ENCODE measurements at places on chromosomes 4 and X.

- no peak for DNase-seq
Observed at GRCh38 chrX:13845721-13846378, 29.0 kb upstream of the GPM6B start.

DNA sequence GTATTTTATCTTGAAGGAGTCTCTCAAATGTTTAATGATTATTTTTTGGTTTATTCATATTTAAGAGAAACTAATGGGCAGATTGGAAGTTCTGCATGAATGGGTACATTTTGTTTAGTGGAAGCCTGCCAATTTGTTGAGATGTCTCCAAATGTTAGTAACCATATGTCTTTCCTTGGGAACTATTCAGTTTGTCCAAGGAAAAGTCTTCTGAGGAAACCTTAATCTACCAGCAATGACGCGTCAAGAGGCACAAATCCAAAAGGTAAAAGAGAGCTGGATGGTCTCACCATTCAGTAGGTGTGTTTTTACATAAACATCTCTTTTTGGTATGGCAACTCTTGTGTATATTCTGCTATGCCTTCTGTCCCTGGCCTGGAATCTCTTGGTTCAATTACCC, 37.4 kb upstream of the NDST3 start:
- DNase-seq = no peak

DNA sequence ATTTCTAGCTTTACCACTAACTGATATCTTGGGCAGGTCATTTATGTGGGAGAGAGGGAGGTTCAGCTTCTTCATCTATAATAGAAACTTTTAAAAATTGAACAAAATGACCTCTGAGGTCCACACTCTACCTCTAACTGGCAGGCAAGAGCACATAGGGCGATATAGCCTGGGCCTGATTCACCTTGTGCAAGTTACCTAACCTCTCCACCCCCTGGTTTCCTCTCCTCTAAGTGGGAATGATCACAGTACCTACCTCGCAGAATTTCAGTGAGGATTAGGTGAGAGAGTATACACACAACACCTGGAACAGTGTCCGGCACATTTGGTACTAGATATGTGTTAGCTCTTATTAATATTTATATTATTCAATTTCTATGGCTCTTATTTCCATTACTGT, 15.5 kb downstream of the KLB start:
- DNase-seq = no peak

GRCh38 chr4:82124365-82124764, 249.4 kb downstream of the HNRNPD start:
- DNase-seq = no peak

DNA sequence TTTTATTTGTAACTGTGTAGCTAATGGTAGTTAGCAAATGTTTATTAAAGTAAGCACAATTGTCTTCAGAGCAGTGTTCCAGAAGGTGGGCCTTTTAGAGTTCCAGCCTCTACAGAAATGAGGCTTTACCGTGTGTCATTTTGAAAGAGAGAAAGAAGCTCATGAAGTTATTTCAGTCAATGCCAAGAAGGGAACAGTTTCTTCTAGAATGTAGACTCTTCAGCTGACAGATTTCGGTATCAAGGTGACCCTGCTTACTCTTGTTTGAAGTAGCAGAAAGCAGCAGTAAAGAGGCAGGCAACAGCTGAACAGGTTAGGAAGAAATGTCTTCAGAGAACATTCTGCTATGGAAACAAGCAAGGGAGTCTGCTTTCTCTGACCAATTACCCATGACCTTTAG, 93.6 kb downstream of the TASL start:
- DNase-seq = no peak

DNA sequence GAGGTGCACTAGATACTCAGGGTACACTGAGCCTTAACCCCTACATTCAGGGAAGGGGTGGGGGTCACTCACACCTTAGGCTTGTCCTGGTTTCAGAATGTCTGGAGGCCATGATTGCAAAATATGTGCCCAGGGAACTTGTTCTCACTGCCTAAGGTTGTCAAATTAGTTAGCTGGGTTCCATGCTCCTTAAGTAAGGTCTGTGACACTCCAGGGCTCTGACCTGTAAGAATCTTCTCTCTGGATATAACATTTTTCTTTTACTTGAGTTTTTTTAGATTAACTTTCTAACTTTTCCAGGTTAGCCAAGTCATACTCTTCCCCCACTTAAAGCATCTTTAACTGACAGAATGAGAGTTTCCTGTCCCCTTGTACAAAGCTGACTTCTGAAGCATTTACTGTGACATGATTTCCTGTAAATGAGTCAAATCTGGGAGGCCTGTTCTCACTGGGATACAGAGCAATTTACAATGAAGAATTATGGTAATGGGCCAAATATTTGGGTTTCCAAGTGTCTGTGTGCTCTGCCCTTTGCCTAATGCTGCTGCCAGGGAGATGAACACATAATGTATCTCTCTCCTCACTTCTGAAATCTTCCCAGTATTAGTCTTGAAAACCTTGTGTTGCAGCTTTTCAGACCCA, 101.7 kb downstream of the GATB start:
- DNase-seq = no peak

DNA sequence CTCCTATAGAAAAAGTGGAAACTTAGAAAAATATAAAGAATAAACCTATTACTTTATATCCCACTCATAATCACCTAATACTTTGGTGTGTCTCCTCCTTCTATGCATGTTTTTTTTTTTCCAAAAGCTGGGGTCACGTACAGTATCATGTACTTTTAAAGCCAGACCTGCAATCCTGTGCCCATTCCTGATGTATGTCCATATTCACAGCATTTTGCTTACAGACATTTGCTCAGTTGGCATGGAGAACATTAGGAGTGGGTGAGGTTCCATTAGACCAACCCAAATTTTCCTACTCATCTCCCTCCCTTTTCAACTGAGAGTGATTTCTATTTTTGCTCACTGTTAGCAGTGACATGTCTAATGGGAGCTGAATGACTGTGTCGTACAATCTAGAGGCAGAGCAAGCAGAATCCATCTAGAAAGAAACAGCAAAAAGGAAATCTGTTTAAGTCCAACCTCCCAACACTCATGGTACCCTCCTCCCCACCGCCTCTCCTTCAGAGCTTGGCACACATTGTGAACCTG, 195.6 kb upstream of the KLF3 start:
- DNase-seq = no peak

GRCh38 chr4:87849612-87850011, 16.8 kb downstream of the MEPE start:
- DNase-seq = no peak

DNA sequence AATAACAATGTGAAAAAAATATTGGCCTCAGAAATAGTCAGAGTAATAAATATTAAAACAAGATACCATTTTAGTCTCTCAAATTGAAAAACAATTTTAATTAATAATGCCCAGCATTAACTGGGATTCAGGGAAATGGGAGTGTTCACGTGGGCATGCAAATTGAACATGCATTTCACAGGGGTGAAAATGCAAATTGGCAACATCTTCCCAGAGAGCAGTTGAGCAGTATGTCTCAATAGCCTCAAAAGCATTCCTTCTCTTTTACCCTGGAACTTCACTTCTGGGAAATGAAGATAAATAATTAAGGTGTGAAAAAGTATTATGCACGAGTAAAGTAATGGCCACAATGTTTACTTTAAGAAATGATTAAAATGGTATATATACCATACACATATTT, 21.3 kb downstream of the NOX1 start:
- DNase-seq = no peak

DNA sequence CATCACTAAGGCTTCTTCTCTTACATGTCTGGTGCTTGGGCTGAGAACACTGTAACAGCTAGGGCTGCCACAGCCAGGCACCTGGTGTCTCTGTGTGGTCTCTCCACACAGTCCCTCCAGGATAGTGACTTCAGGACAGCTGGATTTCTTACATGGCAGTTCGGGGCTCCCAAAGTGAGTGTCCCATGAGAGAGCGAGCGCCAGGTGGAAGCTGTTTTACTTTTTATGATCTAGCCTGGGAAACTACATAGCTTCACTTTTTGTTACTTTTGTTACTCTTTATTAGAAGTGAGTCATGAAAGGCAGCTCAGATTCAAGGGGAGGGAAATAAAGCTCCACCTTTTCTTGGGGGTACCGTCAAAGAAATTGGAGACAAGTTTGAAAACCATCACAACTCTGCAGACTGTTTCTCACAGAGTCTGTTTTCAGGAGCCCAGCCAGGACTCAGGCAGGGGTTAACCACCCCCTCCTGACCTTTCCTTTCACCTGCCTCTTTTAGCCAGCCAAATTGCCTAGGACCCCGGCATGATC, 373.0 kb downstream of the MID1IP1 start:
- no peak for DNase-seq

DNA sequence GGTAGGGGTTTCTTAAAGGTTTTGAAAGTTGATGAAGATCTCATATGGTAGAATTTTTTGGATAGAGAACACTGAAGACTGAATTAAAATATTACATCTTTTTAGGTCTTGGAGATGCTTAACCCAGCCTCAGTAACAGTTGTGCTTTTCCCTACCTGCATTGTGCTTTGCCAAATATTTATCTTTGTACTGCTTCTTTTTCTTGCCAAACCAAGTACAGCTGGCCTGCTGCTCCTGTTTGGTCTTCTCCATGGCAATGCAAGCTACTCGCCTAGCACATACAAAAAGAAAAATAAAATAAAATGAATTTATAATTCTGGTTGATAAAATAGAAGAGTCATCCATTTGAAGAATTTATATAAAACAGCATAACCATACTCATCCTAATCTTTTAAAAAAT, 95.4 kb downstream of the NYX start:
- no peak for DNase-seq

DNA sequence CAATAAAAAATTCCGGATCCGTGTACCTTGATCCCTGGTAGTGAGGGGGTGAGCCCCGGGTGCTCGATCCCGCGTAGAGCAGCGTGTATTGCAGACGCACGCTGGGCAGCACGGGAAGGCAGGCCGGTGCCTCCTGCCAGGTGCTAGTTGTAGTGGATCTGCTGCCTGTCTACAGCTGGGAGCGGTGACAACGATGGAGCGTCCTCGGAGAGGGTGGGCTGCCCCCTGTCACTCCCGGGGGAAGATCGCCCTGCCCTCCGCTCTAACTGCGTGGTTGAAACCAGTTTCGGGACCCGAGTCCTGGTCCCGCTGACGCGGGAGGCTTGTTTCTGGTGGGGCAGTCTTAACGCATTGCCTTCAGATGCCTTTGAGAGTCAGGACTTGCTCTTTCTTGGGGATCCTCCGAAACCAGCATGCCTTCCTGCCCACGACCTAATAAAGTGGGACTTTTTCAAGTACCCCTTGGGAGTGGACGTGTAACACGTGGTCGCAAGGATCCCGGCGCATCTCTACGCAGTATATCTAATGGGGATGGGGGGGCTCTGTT, 2.7 kb upstream of the NKX6-1 start:
- DNase-seq = no peak

DNA sequence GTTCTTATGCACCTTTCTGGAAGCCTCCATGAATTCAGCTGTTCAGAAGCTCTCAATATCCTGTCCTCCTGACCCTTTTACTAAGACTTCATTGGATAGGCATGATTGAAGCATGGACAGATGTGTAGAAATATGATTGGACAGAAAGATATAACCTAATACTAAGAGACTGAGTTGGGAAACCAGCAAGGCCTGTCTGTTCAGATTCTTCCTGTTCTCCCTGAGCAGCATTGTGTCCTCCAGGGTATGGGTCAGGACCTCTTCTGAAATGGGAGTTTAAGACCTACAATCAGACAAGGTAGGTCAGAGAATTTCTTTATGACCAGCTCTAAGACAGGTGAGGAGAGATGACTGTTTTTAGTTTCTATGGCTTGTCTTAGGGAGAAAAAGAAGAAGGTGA, 23.9 kb upstream of the MAGEA11 start:
- DNase-seq = no peak

GRCh38 chrX:132482632-132483031, 6.2 kb downstream of the MBNL3 start:
- DNase-seq = peak; percentile 65

GRCh38 chrX:12239356-12240082, 101.2 kb downstream of the FRMPD4 start:
- no peak for DNase-seq

DNA sequence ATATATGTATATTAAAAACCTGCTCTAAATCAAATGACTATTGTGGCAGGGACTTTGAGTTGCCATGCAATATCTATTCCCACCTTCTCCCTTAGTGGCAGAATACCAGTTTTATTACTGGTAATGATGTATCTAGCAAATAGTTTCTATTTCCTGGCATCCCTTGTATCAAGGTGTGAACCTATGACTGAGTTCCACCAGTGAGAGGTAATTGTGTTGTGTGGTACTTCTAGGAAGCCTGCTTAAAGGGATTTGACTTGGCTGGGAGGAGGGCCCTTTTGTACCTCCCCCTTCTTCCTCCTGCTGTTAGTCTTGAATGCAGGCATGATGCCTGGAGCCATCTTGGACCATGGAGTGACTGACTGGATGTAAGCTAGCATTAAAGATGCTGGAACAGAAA, 65.4 kb upstream of the DYNLT3 start:
- no peak for DNase-seq

Measured in NCI-H748 treated with DMSO at 0.1 percent for 48 hours (cell line).